ENCODE measurements at places on chromosomes 2 and 18.

- no peak for DNase-seq
Observed at GRCh38 chr2:173571887-173572680, 217.4 kb downstream of the CDCA7 start.

GRCh38 chr2:37026050-37026449, 58.1 kb downstream of the HEATR5B start:
- no peak for DNase-seq

DNA sequence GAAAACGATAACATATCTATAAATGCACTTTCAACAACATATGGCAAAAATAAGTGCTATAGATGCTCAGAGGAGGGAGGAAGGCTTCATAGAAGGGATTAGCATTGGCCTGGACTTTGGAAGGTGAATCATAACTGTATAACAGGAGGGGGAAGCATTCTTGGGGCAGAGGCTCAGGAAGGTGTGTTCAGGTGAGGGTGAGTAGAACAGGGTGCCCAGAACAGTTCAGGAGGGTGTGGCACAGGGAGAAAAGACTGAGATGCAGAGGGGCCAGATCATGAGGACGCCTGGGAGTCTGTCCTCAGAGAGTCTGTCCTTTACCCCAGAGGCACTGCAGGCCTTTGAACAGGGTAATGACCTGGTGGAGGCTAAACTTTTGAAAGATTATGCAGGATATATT, 29.3 kb upstream of the MEP1B start:
- DNase-seq = no peak

GRCh38 chr2:128343459-128343858, 24.8 kb upstream of the HS6ST1 start:
- no peak for DNase-seq

- DNase-seq = no peak
Observed at GRCh38 chr2:216294305-216294704, 78.0 kb downstream of the MARCHF4 start.

- DNase-seq = no peak
Observed at GRCh38 chr2:23159746-23160405, 225.1 kb upstream of the KLHL29 start.

DNA sequence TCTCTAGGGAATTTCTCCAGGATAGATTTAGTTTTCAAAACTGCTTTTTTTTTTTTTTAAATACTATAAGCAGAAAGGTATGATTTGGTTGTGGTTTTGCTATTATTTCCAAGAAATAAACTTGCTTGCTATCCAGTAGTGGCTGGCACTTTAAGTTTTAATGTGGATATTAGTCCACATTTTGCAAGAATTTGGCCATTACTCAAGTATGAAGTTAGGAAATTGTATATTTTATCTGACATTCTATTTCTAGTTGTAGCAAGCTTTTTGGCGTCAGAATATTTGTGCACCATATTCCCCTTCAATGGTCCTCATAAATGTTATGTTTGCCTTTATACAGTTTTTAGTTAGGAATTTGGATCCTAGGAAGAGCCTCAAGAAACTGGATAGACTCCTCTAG, 226.3 kb downstream of the ZNF521 start:
- DNase-seq = no peak

DNA sequence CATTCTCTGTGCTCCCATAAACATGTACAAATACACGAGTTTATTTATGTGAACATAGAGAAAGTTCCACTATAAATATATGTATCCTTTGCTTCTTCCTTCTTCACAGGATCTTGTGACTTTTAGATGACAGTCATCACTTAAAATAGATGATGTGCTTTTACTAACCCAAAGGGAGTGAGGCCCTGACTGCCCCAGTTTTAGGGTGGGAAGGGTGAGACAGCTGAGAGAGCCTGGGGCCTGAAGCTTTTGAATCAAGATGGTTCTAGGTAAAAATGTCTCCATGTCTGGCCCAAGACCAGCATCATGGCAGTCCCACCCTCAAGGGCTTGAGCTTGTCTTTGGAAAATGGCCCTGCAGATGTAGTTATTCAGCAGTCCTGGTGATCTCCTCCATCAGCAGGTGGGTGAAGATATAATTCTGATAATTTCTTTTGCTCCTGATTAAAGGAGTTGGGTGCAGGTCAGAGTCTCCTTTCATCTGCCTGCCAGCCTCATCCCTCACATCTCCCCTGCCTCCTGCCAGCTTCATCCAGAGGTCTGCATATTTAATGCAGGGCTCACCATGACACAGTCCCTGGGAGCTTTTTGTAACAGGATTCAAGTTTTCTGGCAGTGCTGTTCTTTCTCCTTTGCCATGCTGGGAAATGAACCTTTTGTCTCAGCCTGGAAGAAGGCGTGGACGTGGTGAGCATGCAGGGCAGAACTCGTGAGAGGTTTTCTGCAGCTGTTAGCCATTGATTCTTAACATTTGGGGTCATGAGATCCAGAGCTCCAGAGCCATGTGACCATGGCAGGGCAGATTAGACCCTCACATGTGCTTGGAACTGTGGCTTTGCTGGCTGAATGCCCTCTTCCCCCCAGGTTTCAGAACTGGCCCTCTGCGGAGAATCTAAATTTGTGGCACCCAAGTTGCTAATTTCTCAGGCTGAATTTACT, 2.7 kb downstream of the HRH4 start:
- no peak for DNase-seq

- DNase-seq = no peak
Observed at GRCh38 chr18:62455222-62455621, 67.6 kb upstream of the ZCCHC2 start.

- DNase-seq = no peak
Observed at GRCh38 chr2:105274046-105274445, 32.5 kb downstream of the GPR45 start.

DNA sequence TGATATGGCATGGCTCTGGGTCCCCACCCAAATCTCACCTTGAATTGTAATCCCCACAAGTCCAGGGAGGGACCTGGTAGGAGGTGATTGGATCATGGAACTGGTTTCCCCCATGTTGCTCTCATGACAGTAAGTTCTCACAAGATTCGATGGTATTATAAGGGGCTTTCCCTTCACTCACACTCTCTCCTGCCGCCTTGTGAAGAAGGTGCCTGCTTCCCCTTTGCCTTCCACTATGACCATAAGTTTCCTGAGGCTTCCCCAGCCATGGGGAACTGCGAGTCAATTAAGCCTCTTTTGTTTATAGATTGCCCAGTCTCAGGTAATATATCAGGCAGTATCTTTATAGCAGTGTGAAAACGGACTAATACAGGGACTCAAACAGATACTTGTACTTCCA, 50.4 kb upstream of the ZNF532 start:
- DNase-seq = no peak

GRCh38 chr2:130378898-130379214, 23.0 kb downstream of the PTPN18 start:
- DNase-seq = no peak

GRCh38 chr2:150689590-150689989, 202.1 kb upstream of the RND3 start:
- no peak for DNase-seq

DNA sequence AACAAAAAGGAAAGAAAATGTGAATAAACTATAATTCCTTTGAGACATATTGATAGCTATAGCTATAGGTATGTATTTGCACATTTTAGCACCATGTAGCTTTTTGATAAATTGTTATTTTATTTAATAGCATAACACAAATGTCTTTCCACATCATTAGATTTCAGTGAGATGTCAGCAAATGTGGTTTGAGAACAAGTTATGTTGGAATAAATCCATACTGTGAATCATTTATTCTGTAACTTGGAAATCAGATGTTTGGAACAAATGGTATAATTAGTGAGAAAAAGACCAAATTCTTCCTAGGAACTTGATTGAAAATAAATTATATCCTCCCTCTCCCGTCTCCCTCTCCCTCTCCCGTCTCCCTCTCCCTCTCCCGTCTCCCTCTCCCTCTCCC, 62.8 kb downstream of the NABP1 start:
- DNase-seq = no peak

DNA sequence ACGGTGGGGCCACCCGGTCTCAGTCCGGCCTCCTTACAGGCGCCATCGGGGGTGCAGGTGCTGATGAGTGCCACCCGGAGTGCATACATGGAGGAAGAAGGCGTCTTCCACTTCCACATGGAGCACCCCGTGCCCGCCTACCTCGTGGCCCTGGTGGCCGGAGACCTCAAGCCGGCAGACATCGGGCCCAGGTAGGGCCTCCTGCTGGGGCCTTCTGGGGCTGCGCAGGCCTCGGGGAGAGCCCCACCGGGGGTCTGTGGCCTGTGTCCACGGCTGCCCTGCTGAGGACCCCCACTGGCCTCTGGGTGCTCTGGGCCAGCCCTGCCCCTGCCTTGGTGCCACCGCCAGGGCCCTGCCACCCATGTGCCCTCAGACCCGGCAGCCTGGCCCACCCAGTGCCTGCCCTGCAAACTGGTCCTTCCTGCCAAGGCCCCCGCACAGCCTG, 4.8 kb downstream of the RNPEPL1 start:
- DNase-seq = no peak

DNA sequence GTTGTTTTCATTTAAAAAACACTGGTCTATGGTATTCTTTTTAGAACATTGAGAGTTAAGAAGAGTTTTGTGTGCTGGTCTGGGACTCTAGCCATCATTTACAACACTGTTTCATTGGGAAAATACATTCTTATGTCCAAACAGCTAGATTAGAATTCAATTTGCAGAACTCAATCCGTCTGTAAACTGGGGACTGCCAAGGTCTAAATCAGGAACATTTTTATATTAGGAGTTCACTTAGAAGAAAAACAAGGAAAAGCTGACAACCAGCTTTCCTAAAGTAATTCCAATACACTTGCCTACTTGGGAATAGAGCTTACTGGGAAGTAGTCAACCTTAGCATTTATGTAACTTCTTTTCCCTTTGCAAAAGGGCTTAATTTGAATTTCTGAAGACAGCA, 91.5 kb upstream of the RNF152 start:
- no peak for DNase-seq

- no peak for DNase-seq
Observed at GRCh38 chr2:118834440-118834810, 13.0 kb downstream of the EN1 start.

GRCh38 chr2:172888714-172889669, 153.3 kb downstream of the RAPGEF4 start:
- no peak for DNase-seq

GRCh38 chr2:100880036-100880435, 60.1 kb downstream of the NPAS2 start:
- no peak for DNase-seq

DNA sequence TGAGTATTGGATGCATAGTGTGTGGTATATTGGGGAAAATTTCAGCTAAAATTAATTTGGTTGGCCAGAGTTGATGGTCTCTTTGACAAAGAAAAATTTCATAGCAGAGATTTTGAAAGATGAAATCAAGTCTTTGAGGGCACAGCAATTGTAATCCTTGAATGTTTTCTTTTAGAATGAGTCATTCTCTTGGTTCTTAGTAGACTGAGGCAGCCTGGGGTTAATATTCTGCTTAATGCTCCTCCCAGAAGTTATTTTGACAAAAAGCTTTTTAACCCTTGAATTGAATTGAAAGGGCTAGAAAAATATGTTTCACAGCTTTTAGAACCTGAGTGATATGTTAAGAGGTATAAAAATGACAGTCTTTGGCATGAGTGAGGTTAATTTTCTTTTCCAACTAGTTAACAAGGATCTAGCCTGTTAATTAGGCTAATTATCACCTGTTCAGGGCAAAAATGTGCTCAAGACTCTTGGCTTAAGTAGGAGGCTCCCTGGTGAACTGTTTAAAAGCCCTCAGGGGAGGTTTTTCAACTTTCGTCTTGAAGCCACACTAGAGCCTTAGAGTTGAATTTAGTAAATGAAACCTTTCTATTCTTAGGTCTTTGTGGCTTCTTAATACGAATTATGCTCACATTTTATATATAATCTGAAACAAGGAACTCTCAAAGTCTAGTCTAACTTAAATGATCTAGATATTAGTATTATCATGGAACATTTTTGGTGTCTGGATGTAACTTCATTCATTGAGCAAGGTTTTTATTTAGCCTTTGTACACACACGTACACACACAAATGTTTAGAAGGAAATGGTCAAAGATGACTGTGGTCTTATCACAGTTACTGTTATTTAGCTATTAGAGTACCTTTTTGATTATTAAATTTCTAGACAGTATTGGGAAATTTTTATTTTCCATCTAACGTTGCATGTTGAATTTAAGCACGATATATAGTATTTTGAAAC, 272.5 kb downstream of the ZNF407 start:
- DNase-seq = no peak

DNA sequence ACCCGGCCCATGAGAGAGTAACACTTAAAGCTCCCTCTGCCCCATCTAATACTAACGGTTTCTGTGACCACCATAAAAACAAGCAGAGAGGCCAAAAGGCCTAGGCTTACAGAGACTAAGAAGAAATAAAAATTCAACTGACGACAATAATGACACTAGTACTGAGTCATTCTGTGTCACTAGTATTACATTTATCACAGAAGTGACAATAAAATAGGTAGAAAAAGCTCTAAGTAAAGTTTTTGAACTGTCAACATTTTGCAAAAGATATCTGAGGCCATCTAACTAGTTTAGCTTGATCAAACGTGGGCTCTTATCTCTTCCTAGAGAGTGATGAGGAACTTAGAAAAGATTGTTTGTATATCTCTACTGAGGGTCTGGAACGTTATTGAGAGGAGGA, 35.6 kb downstream of the AP1S3 start:
- DNase-seq = no peak

GRCh38 chr2:57962861-57963260, 83.7 kb upstream of the VRK2 start:
- DNase-seq = no peak

DNA sequence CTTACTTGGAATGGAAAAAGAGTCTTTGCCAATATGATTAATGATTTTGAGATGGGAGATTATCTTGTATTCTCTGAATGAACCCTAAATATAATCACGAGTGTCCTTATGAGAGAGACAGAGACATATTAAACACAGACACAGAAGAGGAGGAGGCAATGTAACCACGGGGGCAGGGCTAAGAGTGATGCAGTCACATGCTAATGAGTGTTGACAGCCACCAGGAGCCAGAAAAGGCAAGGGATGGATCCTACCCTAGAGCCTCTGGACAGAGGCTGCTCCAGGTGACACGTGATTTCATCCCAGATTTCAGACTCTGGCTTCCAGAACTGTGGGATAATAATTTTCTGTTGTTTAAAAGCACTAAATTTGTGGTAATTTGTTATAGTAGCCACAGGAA, 679.6 kb downstream of the MBD2 start:
- DNase-seq = no peak

GRCh38 chr2:167289651-167290410, 401.6 kb downstream of the XIRP2 start:
- no peak for DNase-seq

GRCh38 chr2:74694281-74694680, 40.2 kb downstream of the SEMA4F start:
- no peak for DNase-seq

DNA sequence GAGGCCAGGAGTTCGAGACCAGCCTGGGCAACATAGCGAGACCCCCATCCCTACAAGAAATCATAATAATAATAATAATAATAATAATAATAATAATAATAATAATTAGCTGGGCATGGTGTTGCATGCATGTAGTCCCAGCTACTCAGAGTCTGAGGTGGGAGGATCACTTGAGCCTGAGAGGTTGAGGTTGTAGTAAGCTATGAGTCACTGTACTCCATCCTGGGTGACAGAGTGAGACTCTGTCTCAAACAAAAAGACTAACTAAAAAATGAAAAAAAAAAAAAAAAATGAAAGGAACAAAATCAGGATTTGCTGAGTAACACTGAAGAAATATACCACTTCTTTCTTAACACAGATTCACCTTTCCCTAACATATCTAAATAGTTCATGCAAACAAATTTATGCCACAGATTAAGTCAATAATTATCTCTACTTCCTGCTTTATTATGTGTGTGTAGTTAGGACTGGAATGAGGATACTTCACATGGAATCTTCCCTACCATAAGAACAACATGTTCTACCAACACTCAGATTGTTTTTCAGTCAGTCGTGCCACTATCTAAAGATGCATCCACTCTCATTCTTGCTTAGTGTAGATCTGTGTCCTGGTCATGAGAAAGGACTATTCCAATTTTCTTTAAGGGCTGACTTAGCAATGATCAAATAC, 928.7 kb downstream of the SLC4A3 start:
- DNase-seq = no peak

Data from activated gamma-delta T cell treated with anti-CD3 and anti-CD28 coated beads, Interleukin-2, amount 50 U/mL, for 16 hours (primary cell).